ENCODE measurements at places on chromosomes 2 and 18. TPM values are rescaled to one million over a fixed set of nuclear protein-coding genes. Genes with fewer than 3 reads are reported as not detected.

- no peak for DNase-seq
These were observed 41.6 kb downstream of the LBH start for GRCh38 chr2:30272761-30273573.

DNA sequence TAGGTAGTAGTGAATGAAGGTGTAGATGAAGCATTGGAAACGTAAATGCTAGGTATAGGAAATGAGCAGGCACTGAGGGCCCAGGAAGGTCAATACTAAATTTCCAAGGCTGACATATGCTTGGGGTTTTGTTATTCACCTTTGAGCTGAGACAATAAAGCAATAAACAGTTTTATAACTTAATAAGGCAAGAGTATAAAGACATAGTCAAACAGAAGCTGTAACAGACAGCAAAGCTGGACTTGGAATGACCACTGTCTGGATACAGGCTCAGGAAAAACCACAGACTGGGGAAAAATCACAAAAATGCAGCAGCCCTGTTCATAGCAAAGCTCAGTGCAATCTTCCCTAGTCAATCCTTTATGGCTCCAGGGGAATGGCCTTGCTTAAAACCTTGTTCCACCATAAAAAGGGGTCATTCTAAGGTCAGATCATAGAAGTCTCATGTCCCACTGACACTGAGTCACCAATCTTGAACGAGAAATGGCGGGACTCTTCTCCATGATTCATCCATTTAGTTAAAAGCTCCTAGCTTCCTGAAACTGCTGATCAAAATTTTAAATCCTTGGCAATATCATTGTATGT is 493.3 kb downstream of the CMPK2 start:
- DNase-seq, result no peak

GRCh38 chr2:224798180-224798579 is 82.0 kb upstream of the CCDC195 start:
- DNase-seq, result no peak

Gene CTNNA2
- total RNA-seq, result not detected

DNA sequence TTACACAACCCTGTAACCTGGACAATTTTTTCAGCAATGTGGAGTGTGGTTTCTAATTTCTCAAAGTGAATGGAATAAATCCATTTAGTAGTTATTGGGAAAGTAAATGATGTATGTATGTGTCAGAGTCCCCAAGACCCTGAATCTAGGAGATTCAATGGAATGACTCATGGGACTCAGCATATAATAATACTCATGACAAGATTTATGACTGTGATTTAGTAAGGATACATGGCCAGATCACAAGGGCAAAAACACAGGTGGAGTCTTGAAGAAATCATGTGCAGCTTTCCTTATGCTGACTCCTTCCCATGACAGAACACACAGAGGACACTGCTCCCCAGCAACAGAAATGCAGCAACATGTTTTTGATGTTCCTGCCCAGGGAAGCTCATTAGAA is 1877.7 kb upstream of the LRRTM1 start:
- DNase-seq, result no peak

Gene GKN1
- total RNA-seq, result not detected

Gene CAPN14
- not detected for total RNA-seq

GRCh38 chr2:26767894-26768487 is 3.9 kb downstream of the SLC35F6 start:
- no peak for DNase-seq

Gene NOSTRIN
- total RNA-seq, result 18.3 TPM

Gene CCNYL1
- 17.7 TPM for total RNA-seq

Gene ALPP
- not detected for total RNA-seq

Gene DYNAP
- total RNA-seq, result not detected

DNA sequence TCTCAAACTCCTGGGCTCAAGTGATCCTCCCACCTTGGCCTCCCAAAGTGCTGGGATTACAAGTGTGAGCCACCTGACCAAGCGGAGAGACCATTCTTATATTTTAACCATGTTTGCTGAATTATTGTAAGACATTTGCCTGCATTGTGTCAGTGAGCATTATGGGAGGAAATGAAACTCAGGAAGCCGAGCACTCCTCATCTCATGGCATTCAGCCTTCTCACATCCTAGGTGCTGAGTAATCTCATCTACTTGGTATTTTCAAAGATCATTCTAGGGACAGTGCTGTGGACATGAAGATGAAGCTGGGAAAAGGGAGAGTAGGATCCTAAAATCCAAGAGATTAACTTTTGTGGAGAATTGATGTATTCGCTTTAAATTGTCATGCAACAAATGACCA is 66.1 kb downstream of the NAPG start:
- DNase-seq, result no peak

- no peak for DNase-seq
These were observed 21.1 kb downstream of the NFE2L2 start for GRCh38 chr2:177243476-177243875.

Gene SNED1
- 133 TPM for total RNA-seq

DNA sequence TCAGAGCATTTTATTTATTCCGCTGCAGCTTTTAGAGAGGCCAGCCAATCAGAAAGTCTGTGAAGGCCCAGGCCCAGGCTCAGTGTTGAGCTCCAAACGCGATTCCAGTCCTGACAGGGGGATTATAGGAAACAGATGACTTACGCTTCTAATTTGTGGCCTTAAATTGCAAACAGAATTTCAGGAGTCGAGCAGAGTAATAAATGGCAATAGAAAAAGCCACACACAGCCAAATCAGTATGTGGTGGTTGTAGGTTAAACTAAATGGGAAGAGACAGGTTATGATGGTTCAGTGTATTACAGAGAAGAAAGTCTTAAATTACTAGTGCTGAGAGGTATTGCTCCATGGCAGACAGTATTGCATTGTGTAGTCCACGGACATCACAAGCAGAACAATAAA is 131.0 kb upstream of the ZEB2 start:
- DNase-seq, result no peak

DNA sequence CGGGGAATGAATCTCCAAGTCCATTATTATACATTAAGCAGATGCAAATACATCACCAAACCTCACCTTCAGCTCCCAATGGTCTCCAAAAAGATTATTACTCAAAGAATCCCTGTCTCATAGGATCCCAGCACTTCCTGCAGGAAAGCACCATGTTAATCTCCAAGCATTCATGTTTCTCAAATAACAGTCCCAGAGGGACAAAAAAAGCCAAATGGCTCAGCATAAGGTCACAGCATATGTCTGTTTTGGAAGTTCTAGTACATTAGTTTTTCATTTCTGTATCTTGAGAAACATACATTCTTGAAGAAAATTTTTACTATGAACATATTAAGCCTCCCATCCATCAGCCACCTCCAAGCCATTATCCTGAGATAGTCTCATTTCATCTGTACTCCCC is 103.3 kb downstream of the METTL4 start:
- DNase-seq, result no peak

DNA sequence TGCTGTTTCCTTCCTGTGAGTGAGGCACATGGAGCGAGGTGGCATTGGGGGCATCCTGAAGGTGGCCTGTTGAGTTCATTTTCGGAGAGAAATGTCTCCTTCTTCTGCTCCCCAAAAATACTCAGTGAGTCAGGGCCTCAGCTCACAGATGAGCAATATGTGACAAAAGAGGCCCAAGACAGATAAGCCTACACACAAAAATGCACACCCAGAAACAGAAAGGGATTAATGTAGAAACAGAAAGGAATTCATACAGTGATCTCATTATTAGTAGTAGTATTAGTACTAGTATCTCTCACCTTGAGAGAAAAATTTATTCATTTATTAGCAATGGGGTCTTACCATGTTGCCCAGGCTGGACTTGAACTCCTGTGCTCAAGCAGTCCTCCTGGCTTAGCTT is 5.1 kb downstream of the GPR75 start:
- no peak for DNase-seq

DNA sequence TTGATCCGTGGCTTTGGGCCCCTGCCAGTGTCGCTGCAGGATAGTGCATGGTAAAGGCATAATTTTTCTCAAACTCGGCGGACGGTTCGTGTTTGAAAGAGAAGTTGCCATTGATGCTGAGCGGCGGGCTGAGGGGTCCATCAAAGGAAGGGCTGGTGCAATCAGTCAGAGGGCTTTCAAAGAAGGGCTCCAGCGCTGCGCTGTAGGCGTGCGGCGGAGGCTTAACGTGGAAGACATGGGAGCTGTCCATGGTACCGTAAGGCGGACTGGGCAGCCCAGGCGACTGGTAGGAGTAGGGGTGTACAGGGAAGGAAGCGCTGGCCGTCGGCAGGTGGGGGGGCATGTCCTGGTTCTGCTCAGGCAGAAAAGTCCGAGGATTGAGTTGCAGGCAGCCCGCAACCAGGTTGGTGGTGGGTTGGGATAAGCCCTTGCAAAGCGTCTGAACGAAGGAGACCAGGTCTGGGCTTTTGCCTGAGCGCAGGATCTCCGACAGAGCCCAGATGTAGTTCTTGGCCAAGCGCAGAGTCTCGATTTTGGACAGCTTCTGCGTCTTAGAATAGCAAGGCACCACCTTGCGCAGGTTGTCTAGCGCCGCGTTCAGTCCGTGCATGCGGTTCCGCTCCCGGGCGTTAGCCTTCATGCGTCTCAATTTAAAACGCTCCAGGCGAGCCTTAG is 2.3 kb downstream of the NEUROD1 start:
- no peak for DNase-seq

Gene TCF4
- total RNA-seq, result 178 TPM

DNA sequence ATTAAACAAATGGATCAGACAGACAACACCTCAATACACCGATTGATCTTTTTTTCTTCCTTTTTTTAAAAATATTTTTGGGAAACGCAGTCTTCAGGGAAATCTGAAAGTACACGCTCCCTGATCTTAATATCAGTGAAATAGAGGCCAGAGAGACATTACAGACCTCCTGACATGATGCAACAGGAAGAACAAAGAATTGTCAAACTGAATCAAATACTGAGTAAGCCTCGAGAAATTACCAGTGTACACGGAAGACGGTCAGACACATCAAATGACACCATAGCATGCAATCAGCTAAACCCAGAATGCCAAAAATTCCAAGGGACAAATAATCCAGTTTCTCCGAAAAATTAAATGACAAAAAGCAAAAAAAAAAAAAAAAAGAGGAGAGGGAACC is 80.2 kb upstream of the NFU1 start:
- no peak for DNase-seq

- DNase-seq, result no peak
These were observed 219.0 kb downstream of the MYO3B start for GRCh38 chr2:170396799-170397459.

GRCh38 chr2:101306410-101306809 is 2.1 kb downstream of the RNF149 start:
- no peak for DNase-seq

Gene AQP12A
- total RNA-seq, result not detected
